ENCODE measurements at places on chromosomes 7 and 10. TPM values are rescaled to one million over a fixed set of nuclear protein-coding genes. Genes with fewer than 3 reads are reported as not detected.
A peak's percentile ranks its signal among the peaks of the same experiment; 100 is the strongest.

The CALCR gene
- not detected for total RNA-seq

DNA sequence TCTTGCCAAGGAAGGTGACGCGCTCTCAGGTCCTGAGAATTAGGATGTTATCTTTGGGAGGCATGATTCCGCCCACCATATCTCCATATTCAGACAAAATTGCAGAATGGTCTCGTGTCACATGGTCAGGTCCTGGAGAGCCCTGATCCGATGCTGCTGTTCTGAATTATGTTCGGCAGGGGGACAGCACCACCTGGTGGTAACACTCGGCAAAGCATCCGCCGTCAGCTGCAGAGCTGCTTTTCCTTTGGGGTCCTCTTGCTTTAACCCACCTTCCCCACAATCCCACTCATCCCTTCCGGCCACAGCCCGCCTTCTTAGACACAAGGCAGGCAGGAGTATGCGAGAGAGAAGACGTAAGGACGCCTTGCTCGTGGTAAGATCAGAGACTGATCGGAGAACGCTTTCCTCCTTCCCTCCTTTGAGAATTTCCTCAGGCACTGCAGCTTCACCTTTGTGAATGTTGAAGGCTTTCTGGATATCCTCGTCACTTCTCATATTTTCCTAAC, 327.8 kb upstream of the C7orf33 start:
- DNase-seq: no peak

The UBE2D4 gene
- total RNA-seq: 25.5 TPM

The PARD3 gene
- total RNA-seq: 95.5 TPM

The CCZ1 gene
- 39.3 TPM for total RNA-seq

DNA sequence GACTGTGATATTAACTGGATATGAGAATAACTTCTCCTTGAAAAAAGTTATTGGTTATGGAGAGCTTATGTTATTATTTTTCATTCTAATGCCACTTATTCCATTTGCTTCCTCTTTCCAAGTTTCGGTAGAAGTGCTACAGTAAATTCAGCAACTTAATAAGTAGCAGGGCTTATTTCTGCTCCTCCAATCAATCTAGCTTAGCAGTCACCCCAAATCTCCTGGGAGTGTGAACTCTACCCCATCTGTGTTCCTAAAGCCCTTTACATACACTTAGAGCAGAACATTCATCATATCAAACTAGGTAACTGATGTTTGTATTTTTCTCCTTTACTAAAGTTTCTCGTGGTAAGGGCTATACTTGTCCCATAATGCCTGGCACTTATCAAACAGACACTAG, 8.7 kb downstream of the ARL3 start:
- DNase-seq: no peak

- DNase-seq: no peak
Observed at GRCh38 chr7:114527589-114527988, 113.0 kb downstream of the FOXP2 start.

DNA sequence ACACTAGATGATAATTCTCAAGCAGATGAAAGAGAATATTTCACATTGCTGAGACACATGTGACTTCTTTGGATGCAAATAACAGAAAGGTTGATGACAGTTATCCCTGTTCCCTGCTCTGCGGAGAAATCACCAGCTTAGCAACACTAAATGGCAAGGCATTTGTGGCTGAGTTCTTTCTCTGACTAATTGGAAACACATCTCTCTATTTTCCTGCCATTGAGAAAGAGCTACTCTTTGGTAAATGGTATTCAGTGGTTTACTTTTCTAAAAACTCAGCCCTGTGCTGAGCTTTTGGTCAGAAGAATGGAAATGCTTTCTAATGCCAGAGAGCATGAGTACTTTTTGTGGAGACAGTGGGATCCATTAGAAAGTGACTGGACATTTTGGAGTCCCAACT, 771.4 kb downstream of the LRMDA start:
- DNase-seq: no peak

DNA sequence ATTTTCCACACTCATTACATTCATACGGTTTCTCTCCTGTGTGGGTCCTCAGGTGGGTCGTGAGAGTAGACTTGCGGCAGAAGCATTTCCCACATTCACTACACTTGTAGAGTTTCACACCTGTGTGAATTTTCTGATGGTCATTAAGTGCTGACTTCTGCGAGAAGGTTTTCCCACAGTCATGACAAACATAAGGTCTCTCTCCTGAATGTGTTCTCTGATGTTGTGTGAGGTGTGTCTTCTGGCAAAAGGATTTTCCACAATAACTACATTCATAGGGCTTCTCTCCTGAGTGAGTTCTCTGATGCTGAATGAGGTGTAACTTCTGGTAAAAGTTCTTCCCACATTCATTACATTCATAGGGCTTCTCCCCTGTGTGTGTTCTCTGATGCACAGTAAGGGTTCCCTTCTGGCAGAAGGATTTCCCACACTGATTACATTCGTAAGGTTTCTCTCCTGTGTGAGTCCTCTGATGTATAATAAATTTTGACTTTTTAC, 15.1 kb downstream of the ZNF12 start:
- DNase-seq: no peak

- no peak for DNase-seq
Observed at GRCh38 chr7:16918288-16918895, 36.6 kb upstream of the AGR3 start.

The SPDYE6 gene
- total RNA-seq: not detected

GRCh38 chr7:80634505-80634904, 3.9 kb upstream of the CD36 start:
- DNase-seq: no peak

The CELF2 gene
- 54.3 TPM for total RNA-seq

DNA sequence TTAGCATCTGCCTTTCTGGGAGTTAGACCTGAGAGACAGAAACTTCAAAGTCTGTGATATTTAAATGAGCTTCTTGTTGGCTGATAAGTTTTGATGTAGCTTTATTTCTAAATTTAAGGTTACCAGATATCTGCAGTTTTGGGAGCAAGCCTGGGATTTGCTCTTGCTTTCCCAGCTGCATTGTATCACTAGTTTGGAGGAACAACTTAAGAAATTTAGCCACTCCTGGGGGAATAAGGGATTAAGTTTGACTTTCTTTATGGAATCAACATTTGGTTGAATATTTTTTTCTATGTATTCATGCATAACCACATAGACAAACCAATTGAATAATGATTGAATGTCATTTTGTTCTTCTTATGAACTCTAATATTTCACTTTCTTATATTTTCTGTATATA, 178.6 kb downstream of the POLR1F start:
- DNase-seq: no peak

The MGMT gene
- 16.0 TPM for total RNA-seq

The PALD1 gene
- total RNA-seq: 6.9 TPM

DNA sequence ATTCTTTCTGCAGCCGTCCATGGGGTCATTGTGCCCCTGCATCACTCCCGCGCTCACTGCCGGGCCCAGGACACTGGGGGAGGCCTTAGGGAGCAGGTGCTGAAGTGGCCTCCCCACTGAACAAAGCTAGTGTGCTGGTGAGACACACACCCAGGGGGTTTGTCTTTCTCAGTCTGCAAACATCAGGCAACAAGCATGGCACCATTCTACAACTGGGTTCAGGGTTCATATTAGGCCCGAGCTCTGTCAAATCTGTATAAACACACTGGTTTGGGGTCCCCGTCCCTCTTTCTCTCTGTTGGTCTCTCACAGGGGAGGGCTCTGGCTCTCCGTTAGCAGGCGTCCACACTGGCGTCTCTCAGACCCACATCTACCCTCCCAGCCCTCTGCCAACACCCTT, 11.1 kb upstream of the PPP2R2D start:
- no peak for DNase-seq

The ZKSCAN5 gene
- total RNA-seq: 7.1 TPM

DNA sequence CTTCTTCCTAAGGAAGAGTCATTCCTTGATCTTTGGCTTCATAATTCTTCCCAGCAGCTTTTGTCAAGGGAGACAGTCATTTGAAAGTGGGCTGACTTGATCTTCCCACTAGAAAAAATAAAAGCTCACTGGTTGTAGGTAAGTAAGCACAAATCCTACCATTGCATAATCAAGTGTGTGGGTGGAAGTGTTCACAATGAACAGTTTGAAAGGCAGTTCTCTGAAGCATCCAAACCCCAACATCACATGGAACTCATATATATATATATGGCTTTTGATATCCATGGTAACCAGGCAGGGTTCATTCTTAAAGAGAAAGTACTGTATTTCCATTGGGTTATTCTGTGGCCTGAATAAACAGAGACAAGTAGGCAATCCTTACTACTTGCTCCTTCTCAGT, 51.6 kb downstream of the ARMH3 start:
- DNase-seq: no peak

GRCh38 chr7:25642849-25643248, 414.6 kb upstream of the NPVF start:
- DNase-seq: no peak

The C10orf105 gene
- 0.49 TPM for total RNA-seq

- DNase-seq: peak; percentile 52
Observed at GRCh38 chr7:135217645-135218509, 6.6 kb upstream of the WDR91 start.

GRCh38 chr7:131335639-131336381, 8.1 kb downstream of the MKLN1 start:
- no peak for DNase-seq

- DNase-seq: no peak
Observed at GRCh38 chr7:132251327-132251659, 325.0 kb downstream of the PLXNA4 start.

GRCh38 chr7:69951458-69951857, 353.2 kb downstream of the AUTS2 start:
- no peak for DNase-seq

- no peak for DNase-seq
Observed at GRCh38 chr10:97796651-97797050, 24.9 kb upstream of the SFRP5 start.

DNA sequence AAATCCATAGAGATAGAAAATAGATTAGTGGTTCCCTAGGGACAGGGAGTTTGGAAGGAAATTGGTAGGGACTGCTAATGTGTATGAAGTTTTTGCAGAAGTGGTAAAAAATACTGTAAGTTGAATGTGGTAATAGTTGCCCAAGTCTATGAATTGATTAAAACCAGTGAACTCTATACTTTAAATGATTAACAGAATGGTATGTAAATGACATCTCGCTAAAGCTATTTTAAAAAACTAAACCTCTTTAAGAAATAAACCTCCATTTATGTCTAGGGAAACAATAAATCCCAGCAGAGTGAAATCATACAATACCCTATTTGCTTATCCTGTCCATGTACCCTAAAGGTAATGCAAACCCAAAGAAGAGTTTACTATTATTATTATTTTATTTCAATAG, 61.4 kb downstream of the IPMK start:
- DNase-seq: no peak

DNA sequence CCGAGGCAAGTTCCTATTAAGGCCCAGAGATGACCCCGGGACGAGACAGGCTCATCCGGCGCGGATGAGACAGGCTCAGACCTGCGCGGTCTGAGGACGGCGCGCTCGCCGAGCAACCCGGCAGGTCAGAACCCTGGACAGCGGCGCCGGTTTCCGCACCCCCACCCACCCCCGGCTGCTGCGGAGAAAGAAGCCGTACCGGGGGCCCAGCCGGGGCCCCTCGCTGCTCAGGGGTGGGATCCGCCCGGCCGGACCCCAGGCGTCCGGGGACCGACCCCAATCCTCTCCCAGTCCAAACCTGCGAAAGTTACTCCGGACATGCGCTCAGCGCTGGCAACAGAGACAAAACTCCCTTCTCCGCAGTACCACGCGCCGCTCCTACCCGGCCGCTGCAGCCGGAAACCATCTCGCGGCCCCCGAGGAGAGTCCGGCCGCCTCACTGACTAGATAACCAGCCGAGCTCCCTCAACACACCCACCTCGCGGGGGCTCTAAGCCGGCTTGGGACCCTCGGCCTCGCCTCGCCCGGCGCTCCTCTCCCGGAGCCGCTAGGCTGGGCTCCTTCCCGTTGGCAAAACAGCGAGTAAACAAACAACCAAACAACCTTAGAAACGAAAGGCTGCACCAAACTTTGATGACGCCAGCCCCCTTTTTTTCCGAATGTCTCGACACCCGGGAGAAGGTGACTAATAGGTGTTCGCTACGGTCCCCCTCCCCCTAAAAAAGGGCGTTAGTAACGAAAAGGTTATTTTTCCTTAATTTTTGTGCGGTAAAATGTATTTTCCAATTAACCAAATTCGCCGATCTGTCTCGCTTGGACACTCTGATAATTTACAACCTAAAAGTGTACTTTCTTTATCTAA, 2.3 kb upstream of the DRGX start:
- DNase-seq: no peak

The SLC12A9 gene
- 15.7 TPM for total RNA-seq

The HOXA7 gene
- total RNA-seq: 23.8 TPM

The OR2A5 gene
- not detected for total RNA-seq

The CUEDC2 gene
- total RNA-seq: 52.1 TPM

DNA sequence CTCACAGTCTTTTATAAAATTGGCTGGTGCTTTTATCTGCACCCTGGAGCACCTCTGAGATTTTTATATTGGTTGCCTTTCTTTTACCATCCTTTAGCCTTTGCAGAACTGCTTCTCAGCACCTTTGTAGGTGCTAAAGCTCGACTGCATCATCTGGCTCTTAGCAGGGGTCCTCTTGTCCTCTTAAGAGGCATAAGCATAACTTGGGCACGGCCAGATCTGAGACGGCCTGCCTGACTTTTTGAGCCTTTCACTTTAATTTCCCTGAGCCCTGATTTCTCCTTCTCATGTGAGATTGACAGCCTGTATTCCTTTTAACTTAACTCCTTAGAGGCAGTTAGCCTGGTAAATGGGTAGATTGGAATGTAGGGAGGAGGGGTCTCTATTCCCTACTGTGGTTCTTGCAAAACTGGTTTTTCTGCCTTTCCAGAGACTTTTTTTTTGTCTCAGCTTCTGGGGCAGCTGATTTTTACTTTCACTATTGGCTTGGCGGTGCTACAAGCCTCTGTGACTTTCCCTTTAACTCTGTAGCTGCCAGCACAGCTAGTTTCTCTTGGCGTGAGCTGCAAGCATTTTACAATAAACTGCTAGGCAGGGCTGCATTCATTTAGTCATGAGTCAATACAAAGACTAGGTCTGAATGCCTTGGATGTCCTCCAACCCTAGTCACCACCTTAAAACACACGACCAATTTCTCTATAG, 24.0 kb downstream of the ZPBP start:
- no peak for DNase-seq

The ZNF248 gene
- 17.7 TPM for total RNA-seq

DNA sequence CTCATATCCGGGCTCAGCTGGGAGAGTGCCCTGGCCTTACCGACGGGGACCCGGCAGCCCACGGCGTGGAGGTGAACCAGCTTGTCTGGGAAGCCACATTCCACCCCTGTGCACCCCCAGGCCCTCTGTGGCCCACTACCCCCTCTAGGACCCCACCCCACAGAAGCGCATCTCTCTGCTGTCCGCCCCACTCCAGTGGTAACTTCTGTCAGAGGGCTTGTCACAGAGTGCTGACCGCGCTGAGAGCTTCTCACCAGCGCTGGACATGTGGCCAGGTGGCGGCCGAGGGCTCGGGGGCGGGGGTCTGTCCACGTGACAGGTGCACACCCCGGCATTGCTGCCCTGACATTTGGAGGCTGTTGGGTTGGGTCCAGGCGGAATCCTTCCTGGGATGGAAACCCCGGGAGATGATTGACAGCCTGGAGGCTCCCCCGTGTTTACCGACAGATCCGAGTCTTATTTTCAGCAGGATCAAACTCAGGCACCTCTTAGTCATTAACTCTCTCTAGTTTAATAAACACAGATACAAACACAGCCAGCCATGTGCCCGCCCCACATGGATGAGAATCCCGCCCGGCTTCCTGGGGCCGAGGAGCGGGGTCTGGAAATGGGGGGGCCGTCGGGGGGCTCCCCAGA, 5.1 kb downstream of the ELFN1 start:
- DNase-seq: no peak

All from vagina (tissue), 2 donors.